ENCODE measurements at places on chromosomes 16 and 17.
A peak's percentile ranks its signal among the peaks of the same experiment; 100 is the strongest.

DNA sequence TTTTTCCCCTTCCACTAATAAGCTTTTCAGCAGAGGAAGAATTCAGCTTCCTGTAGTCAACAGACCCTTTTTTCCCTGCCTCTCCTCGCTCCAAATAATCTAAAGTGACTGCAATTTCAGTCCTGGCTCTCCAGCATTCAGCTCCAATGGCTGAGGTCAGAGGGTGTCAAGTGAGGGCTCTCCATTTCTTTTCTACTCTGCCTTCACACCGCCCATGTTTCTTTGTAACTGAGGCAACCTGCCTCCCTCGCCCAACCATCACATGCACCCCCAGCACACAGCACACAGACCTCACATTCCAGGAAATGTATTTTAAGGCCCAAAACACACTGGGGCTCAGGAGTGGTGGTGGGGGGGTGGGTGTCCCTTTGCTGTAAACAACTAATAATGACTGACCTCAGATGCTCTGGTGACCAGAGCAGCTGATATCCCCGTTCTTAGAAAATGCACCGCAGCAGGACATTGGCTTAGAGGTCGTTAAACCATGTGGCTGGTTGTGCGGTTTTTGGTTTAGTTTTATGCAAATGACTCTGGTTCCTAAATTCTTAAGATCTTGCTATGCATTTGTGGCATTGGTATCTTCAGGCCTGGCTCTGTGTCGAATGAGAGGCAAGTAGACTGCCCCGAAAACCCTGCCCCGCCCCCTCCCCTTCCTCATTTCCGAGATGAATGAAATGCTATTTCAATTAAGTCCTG, 203.6 kb downstream of the ZFHX3 start:
- DNase-seq = peak; percentile 81

GRCh38 chr17:73942703-73943415, 260.6 kb upstream of the RPL38 start:
- no peak for DNase-seq

DNA sequence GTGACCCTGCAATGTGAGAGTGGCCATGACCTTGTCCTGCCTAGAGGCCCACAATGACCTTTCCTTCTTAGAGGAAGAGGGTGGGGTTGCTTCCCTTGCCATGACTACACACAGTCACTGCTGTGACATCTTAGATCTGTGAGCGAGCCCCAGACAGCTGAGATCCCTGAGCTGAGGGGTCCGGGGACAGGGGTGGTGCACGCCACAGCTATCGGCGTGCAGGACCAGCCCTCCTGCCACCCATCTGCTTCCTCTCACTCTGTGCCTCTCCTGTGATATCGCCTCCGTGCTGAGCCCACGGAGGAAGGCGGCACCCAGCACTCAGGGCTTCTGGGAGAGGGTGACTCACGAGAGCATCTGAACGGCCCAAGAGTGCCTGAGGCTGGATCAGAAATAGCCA, 35.2 kb downstream of the KIAA0513 start:
- no peak for DNase-seq

DNA sequence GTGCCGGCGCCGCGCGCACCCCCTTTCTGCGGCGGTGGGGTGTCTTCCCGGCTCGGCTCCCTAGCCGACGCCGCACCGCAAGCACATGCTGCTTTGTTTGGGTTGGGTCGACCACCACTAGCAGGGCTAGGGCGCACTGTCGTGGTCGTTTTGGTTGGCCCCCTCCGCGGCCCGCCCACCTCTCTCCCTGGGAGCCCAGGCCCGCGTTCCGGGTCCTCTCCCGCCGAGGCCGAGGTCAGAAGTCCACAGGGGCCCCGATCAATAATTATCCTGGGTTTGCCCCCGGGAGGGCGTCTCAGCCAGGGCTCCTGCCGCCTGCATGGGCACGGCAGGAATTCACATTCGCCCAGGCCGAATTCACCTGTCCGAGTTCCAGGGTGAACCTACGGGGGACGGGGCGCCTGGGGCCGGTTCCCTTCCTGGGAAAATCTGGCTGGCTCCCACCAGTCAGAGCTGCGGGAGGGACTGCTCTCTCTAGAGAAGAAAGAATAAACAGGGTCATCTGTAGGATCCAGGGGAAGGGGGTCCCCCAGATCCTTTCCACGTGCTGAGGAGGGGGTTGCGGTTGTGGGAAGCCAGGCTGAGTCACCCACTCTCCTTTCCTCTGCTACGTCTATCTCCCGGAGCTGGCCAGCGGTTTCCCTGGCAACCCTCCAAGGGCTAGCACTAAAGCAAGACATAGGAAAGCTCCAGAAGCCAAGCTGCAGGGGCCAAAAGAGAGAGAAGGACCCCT, 584 bp upstream of the STAT5B start:
- DNase-seq = peak; percentile 51

DNA sequence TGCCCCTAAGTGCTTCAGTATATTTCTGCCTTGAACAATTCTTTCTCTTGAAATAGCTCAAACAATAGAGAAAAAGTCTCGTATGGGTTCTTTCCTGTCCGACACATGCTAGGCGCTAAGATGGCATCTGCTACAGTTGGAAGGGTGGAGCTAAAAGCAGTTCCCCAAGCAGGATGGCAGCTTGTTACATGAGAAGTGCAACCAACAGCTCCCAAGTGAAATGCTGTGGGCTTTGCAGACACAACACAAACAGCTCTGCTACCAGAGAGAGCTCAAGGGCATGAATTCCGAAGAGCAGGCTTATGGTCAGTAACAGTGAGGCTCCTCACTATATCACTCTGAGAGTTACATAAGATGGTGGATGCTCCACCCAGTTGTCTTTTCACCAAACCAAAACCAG, 83.8 kb downstream of the VPS53 start:
- DNase-seq = no peak

DNA sequence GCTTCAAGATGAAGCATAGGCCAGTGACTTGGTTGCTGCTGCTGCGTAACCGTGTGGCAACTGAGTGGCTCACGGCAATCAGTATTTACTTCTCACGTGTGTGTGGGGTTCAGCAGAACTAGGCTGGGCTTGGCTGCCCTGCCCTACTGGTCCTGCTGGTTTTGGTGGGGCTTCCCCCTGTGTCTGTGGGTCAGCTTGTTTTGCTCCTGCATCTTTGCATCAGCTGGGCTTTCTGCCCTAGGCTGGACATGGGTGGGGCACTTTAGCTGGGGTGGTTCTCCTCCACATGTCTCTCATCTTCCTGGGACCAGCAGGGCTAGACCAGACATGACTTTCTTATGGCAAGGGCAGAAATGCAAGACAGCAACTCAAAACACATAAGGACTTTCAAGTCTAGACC, 550.5 kb downstream of the MAF start:
- DNase-seq = no peak

- DNase-seq = peak; percentile 87
Observed at GRCh38 chr17:42386777-42387657, 1.2 kb downstream of the STAT3 start.

DNA sequence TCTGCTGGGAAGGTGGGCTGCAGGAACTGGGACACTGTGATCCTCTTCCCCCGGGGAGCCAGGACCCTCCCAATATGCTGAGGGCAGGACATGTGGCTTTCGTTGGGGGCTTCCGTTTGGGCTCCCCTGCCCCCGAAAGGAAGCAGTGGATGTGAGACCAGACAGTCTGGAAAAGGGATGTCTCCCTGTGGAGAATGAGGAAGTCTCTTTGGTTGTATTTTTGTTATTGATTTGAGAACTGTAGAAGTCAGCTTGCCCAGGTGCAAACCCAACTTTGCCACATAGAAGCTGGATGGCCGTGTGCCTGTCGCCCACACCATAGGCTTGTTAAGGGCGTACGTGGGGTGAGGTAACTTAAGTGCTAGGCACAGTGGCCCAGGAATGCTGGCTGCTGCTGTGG, 18.8 kb downstream of the LLGL2 start:
- DNase-seq = no peak

DNA sequence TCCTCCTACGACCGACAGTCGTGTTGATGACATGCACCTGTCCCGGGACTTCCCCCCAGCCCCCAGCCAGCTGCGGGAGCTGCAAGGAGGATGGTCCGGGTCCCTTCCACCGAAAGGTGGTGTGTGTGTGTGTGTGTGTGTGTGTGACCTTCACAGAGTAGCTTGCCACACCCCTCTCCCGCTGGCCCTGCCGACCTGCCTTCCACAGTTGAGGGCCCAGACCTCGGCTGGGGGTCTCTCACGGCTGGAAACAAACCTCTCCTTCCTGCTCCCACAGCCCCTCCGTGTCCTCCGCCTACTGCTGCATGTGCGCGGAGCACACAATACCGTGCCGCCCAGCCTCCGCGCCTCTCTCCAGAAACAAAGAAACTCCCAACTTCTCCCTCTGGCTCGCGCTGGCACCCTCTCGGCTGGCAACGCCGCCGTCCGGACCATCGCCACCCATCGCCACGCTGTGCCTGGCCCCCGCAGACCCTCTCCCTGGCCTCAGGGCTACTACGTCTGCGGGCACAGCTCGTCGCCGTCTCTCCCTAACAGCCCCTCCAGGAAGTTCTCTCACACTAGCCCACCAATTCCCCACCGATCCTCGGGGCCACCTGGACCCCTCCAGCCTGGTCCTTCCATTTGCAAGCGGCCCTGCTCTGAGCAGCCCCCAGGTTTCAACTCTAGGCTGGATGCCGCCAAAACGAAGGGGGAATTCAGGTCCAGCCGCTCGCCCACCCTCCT, 81.2 kb downstream of the TIMM22 start:
- no peak for DNase-seq

- DNase-seq = no peak
Observed at GRCh38 chr17:6392609-6393350, 42.1 kb downstream of the AIPL1 start.

- no peak for DNase-seq
Observed at GRCh38 chr17:81550830-81551457, 1.2 kb downstream of the FAAP100 start.

GRCh38 chr16:5560084-5560483, 462.5 kb upstream of the EEF2KMT start:
- DNase-seq = no peak

- no peak for DNase-seq
Observed at GRCh38 chr17:62134397-62134796, 69.3 kb upstream of the MED13 start.

DNA sequence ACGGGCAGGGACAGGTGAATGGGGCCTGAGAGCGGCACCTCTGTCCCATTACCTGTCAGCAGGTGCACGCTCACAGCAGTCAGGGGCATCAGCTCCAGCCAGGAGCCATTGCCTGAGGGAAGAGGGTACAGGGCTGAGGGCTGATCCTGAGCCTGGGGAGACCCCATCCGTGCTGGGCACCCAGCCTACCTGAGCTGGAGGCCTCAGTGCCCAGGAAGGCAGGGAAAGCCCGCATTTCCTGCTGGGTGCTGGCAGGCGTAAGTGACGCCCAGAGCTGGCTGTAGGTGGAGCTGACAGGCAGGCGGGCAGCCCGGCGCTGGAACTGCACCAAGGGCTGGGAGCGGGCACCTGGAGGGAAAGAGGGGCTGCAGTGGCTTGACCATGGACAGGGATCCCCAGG, 7.4 kb downstream of the FAM171A2 start:
- DNase-seq = no peak

DNA sequence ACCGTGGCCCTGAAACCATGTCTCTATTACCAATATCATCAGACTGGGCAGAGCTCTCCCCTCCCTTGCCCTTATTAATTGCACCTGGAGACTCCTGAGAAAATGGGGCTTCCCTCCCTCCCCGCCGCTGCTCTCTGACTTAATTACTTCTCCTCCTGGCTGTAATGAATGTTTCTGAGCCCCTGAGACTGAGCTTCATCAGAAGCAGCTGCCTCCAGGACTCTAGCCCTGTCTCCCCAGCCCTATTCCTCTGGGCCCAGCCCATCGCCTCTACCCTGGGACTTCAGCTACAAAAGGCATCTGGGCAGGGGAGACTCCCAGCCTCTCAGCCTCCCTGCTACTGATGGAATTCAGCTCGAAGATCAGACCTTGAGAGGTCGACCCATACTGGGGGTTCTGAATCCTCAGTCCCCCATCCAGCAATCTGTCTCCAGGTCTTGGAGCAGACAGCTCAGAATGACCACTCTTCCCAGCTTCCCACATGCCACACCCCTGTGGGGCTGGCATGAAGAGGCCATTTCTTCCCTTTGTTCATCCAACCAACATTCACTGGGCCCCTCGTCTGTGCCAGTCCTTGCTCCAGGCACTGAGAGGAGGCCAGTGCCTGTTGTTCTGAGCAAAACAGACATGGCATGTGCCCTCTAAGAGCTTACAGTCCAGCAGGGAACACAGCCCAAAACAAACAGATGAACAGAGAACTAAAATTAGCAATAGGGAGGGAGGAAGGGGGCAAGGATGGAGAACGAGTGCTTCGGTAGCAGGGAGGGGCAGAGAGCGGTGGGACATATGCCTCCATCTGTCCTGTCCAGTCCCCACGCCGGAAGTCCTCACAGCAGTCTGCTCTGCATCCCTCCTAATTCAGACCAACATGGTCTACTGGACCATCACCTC, 17.0 kb upstream of the NAGS start:
- DNase-seq = no peak

DNA sequence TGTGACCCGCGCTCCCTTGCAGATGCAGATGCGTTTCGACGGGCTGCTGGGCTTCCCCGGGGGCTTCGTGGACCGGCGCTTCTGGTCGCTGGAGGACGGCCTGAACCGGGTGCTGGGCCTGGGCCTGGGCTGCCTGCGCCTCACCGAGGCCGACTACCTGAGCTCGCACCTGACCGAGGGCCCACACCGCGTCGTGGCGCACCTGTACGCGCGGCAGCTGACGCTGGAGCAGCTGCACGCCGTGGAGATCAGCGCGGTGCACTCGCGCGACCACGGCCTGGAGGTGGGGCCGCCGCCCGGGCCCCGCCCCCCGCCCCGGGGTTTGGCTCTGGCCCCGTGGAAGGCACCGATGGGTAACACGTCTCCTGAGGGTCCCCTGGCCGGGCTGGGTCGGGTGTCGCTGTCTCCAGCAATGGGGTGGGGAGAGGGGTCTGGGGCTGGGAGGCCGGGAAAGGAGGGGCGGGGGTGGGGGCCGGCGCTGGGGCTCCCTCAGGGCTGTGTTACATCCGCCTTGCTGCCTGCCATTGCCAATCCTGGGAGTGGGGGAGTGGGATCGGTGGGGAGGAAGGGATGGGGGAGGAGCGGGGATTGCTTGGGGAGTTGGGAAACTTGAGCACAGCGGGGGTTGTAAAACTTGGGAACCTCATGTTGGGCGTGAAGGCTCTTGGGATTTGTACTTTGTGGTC, 737 bp downstream of the NUDT16L1 start:
- no peak for DNase-seq

GRCh38 chr16:83253521-83253920, 554.3 kb upstream of the HSBP1 start:
- no peak for DNase-seq

- DNase-seq = no peak
Observed at GRCh38 chr17:13943909-13944308, 125.4 kb upstream of the COX10 start.

DNA sequence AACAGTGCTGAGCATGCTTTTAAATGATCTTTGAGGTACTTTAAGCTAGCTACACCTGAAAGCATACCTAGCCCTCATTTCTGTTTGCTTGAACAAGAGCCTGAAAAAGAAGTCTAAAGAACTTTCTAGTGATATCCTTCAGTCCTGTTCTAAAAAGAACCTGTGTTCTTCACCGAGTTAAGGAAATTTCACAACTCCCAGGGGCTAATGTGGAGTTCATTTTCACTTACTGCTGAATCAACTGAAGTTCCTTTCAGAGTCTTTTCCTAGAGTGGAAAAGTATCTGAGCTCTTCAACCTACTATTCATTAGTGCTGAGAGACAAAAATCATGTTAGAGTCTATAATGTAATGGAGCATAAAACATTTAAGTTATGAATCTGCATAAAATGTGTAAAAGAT, 66.9 kb downstream of the CHD9 start:
- no peak for DNase-seq

Measured in AML-193 (cell line).